RWPE1 (cell line): ENCODE measurements at places on chromosomes 4 and X.

GRCh38 chr4:1285790-1286553, 3.7 kb upstream of the MAEA start:
- DNase-seq = no peak

GRCh38 chrX:10243106-10243505, 86.3 kb downstream of the CLCN4 start:
- no peak for DNase-seq

DNA sequence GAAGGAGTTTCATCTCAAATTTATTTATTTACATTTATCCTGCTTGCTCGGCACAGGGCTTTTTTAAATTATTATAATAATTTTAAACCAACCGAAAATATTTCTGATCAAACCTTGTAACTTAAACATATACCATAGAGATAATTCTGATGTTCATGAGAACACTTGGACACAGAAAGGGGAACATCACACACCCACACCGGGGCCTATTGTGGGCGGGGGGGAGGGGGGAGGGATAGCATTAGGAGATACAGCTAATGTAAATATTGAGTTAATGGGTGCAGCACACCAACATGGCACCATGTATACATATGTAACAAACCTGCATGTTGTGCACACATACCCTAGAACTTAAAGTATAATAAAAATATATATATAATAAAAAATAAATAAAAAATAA, 2.9 kb downstream of the ANXA5 start:
- no peak for DNase-seq

GRCh38 chr4:11724731-11725130, 296.0 kb upstream of the HS3ST1 start:
- DNase-seq = peak; percentile 38

GRCh38 chr4:163161536-163162205, 5.0 kb downstream of the NAF1 start:
- DNase-seq = no peak

DNA sequence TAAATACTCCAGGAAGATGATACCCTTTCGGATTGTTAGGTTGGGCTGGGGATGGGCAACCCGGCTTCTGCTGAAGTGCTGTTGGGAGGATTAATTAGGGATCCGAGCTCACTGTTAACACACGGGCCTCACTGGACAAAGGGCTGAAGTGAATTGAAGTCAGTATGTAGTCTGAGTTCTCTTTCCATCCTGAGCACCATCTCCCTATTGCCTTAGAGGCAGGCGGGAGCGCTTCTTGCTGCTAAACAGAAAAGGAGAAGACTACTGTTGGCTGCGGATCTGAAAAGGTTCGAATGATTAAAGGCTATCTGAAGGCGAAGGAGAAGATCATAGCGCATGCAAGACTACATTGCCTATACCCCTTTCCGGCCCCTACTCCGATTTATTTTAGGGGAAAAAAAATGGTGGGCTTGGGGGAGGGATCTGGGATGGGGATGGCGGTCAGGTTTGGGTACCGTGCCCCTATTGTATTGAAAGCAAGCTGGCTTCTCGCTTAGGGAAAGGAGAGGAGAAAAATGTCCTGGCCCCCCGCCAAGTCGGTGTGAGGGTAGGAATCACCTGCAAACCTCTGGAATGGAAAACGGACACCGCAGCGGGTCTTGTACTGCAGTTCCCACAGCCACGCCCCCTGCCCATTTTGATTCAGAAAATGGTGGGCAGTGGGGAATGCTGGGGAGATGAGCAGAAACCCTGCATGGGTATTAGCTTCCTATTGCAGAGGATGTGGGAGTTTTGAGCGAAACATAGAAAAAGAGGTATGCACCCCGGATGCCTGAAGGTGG, 22.3 kb downstream of the MORF4L2 start:
- DNase-seq = no peak

GRCh38 chr4:37763831-37764230, 62.7 kb upstream of the PGM2 start:
- no peak for DNase-seq

DNA sequence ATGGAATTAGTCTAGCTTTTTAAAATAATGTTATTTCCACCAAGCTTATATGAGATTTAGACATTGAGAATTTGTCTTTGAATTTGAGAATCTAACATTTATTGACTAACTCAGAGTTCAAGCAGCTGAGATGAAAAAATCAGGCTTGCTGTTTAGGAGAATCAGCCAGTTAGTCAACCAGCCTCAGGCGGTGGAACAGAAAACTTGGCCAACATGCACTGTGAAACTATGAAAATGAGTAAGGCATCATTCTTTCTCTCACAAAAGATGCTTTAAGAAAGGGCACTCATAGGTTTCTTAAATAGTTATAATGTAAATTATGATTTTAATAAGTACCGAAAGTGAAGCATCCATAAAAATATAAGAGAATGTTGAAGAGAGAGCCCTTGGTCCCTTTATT, 84.2 kb downstream of the NFKB1 start:
- DNase-seq = no peak

DNA sequence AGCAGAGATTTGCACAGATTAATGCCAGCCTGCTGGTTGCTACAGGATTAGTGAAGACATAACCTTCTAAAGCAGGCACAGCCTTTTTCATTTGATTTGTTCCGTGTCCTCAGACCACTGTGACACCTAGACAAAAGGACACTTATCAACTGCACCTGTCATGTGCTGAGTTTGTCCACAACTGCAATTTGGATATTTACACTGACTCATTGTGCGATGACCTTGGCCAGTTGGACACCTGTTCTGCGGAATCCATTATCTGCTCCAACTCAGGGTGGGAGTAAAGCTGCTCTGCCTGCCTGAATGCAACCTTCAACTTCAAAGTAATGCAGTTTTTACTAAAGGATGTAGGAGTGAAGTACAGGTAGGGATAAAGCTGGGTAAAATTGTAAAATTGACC, 4.1 kb upstream of the NR0B1 start:
- DNase-seq = no peak

DNA sequence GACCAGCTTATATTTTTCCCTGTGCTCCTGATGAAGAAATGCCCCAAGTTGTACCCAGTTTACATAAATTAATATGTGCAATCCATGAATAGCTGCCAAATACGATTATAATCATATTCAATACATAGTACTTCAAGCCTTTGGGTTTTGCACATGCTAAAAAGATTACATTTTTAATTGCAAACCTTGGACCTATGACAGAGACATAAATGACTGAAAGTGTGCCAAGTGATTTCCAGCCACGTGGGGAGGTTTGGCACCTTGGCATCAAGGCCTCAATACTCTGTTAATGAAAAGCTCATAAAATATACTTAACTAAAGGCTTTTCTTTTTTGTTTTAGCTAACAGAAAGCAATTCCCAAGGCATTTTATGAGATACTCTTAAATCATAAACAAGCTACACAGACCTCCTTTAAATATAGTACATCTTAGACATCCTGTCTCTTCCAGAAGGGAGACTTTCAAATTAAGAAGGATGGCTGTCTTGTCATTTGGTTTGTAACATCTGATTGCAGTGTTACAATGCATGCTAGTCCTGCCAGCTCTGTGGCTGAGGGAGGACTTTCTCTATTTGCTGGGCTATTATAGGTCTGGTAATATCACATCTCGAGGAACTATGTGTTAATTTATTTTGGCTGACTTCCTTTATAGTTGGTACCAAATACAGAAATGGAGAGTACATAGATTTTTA, 404.1 kb downstream of the AFF2 start:
- no peak for DNase-seq

DNA sequence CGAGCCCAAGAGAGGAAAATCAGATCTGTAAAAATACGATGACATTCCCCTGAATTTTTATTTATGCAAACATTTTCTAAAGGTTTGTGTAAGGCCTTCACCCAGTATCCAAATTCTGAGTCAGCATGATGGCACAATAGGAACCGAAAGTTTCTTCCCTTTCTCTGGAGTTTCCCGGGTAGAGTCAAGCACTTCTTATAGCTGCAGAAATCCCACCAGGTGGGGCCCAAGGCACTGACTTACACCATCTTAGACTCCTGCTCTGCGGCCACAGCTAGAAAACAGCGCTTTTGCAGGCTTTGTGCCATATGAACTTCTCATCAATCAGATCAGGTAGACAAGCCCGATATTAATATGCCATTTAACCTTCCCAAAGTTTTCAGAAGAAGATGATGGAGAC, 13.4 kb downstream of the LEF1 start:
- no peak for DNase-seq

- DNase-seq = no peak
These were observed 16.6 kb downstream of the PCGF3 start for GRCh38 chr4:722169-722725.

- DNase-seq = no peak
These were observed 66.5 kb downstream of the MAMLD1 start for GRCh38 chrX:150429594-150429993.

DNA sequence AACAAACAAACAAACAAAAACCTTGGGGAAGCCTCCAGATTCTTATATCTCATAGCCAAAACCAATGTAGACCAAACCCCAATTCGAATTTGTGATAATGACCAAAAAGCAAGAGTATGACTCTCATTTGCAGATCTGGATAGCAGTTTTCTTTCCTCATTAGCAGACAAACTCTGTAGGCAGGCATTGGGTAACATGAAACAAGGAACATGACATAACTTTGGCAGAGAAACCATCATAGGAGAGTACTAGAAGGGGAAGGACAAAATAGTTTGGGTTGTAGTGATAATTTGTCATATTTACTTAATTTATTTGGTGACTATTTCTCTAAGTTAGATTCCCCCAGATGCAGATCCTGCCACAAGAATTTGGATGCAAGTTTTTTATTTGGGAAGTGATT, 187.8 kb downstream of the MID1IP1 start:
- no peak for DNase-seq

DNA sequence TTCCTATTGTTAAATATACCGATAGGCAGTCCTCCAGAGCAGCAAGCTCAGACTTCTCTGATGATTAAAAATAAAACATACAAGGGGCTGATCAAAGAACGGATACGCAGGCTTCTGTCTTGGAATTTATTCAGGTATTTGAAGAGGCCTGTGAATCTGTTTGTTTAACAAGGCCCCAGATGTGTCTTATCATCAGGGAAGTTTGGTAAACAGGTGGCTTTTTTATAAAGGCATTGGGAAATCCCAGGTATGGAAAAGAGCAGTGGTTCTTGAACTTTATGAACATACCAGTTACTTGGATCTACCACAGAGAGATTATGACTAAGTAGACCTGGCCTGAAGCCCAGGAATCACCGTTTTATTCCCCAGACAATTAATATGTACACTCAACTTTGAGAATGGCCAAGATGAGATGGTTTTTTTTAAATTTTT, 47.9 kb downstream of the SOWAHB start:
- DNase-seq = peak; percentile 81

- no peak for DNase-seq
These were observed 115.1 kb downstream of the NDST4 start for GRCh38 chr4:114998316-114998715.

DNA sequence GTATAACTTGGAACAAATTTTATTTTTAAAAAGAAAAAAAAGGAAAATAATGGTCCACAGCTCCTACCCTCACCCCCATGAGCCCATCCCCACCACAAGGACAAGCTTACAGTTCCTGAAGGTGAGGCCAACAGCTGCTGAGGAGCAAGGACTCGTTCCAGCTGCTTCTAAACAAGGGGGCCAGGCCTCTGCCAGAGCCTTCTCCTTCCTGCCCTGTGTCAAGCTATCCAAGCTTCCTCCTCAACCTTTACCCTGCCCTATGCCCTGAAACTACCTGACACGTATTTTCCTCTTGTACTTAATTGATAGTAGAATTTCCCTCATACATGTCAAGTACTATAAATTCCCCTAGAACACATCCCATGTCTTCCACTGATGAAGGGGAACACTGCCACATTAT, 8.8 kb downstream of the SH3D19 start:
- DNase-seq = no peak

DNA sequence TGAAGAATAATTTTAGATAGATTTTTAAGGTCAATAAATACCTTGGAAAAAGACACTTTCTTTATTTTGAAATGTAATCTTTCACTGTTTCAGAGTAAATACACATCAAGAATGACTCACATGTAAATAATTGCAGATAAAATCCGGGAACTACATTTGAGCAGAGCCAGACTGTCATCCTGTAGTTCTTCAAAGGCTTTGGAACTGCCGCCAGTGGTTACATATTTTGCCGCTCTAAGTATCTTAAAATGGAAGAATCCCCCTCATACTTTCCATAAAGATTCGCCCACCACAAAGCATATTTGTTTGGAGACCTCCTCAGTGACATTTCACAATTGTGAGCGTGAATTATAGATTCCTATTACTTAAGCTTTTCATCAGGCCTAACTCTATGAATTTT, 607.8 kb upstream of the ZFP42 start:
- no peak for DNase-seq

GRCh38 chr4:80425124-80426100, 89.9 kb downstream of the CFAP299 start:
- DNase-seq = no peak

- peak; percentile 34 for DNase-seq
These were observed 77.0 kb upstream of the STOX2 start for GRCh38 chr4:183828125-183828524.

- DNase-seq = no peak
These were observed 71.0 kb upstream of the AFAP1 start for GRCh38 chr4:8010618-8011017.

DNA sequence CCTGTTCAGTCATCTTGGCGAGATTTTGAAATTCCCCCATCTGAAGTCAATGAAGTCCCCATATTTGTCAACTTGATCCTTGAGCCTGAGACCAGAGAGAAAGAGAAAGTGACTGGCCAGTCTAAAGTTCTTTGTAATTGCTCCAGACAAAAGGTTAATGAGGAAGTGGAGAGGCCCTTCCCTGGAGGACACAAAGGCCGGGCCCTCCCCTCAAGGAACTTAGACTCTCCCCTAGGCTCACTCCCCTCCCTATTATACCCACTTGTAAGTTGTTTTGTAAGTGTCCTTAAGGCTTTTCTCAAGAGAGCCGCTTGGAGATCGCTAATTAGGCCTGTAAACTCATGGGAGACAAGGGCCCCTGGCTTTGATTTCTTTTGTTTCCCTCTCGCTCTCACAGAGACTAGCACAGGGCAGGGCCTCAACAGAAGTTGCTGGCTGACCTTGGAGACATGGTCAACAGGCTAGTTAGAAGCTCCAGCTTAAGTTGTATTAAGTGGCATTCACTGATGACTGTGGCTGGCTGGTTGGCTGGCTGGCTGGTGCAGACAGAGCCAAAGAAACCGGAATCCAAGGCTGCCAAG, 20.3 kb upstream of the GPC4 start:
- no peak for DNase-seq

- no peak for DNase-seq
These were observed 431.8 kb downstream of the KCTD8 start for GRCh38 chr4:44016570-44017421.

- DNase-seq = peak; percentile 67
These were observed 335.2 kb downstream of the TENM3 start for GRCh38 chr4:182578402-182578801.

- no peak for DNase-seq
These were observed 27.0 kb upstream of the NAF1 start for GRCh38 chr4:163193717-163194116.

DNA sequence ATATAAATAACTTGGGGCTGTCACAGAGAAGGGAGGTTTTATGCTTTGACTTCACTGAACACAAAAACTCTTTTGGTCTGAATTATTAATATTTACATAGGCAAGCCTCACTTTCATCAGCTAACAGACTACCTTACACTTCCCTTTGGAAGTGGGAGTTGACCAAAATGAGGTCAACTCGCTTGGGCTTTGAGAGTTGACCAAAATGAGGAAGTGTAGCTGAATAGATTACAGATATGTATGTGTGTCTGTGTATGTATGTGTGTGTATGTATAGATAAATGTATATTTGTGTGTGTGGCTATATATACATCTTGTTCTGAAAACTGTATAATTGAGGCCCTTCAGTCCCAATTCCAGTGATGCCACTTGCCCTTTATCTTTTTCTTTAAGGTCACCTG, 113.3 kb upstream of the IL13RA1 start:
- DNase-seq = no peak
